ENCODE measurements at places on chromosomes 1 and 21.

DNA sequence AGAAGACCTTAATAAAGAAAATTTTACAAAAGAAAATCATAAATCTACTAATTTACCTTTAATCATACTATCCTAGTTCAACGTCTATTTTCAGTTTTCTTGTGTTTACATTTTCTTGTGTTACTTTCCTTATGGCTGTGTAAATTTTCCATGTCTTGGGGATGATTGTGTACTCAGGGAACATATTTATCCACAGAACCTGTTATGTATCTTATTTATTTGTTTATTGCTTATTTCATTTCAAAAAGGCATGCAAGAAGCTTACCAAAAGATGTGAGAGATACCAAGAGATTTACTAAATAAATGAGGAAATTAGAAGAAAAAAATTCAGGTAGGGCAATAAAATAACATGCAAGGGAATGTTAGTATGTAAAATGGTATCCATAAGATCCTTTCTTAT lies 22.8 kb downstream of the PBX1 start:
- DNase-seq: no peak

DNA sequence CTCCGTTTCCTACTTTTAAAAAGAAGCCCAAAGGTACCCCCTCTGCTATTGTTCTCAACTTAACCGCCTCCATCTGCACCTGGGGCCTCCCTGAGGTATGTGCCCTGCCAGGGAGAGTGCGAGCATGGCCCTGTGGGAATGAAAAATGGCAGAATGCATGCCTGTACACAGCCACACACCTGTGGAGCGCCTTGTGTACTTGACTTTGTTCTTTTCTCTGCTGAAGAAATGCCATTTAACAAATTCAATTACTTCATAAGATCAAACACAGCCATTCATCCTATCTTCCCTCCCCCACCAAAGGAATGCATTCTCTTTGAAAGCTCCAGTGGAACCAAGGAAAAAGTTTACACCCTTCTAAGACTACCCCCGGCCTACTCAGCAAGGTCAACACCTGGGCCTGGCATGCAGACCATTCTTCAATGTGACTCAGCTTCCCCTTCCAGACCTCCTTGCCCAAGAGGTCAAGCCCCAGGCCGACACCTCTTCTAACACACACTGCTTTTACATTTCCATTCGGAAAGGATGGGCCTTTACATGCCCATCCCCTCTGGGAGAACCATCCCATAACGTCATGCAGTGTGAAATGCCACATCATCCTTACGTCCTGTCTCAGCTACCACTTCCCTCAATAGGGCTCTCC lies 123.7 kb downstream of the SMYD2 start:
- no peak for DNase-seq

DNA sequence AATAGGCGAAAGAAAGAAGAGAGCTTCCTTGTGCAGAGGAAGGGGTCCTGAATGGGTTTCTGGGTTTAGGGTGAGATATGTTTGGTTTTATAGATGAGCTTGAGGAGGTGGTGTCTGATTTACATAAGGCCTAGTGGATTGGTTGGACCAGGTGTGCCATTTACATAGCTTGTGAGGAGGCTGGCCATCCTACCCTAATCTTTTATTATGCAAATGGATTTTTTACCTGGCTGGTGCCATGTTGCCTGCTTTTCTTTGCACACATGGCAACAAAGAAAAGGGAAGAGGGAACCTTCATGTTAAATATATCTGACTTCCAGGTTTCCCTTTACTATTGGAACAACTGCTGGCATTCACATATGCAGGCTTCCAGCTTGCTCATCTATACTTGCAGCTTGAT lies 585.3 kb downstream of the PTPRU start:
- DNase-seq: no peak

DNA sequence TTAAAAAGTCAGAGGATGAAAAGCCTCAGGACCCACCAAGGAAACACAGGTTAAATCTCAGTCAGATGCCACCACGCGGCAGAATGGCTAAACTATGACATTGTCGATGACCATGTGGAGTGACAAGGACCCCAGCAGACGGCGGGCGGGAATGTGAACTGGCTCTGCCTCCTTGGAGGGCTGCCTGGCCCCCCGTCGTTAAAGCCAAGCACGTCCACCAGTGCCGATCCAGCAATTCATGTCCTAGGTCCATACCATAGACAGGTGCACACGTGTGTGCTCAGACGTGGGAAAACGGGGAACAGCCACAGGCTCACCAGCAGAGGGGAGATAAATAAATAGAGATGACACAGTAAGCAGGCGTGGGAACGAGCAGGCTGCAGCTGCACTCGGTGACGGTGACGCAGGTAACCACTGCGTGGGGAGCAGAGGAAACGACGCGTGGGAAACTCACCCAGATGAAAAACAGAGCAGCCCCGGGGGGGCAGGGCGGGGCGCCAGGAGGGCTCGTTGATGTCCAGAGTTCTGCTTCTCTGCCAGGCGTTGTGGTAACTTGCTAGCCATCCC lies 28.3 kb upstream of the PCBP3 start:
- DNase-seq: no peak

DNA sequence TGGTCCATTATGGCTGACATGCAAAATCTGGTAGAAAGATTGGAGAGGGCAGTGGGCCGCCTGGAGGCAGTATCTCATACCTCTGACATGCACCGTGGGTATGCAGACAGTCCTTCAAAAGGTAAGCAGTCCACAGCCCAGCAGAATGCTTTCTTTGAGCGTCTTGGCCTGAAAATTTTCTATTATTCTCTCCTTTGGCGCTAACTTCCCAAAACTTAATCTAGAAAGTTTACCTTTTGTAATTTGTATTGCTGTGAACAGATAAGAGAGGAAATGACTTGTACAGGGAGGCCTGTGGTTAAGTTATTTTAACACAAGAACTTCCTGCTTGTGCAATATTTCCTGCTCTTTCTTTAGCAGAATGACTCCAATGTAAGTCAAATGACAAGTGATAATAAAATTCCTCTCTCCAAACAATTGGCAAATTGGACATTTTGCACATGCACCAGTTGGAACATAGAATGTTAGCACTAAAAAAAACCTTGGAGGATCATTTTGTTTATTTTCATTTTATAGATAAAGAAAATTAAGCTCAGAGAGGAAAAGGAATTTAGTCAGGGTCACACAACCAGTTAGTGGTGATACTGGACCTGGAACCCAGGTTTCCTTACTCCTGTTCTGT lies 18.9 kb downstream of the CAP1 start:
- no peak for DNase-seq

- DNase-seq: no peak
Measured at GRCh38 chr1:164613176-164613575, 54.2 kb downstream of the PBX1 start.

DNA sequence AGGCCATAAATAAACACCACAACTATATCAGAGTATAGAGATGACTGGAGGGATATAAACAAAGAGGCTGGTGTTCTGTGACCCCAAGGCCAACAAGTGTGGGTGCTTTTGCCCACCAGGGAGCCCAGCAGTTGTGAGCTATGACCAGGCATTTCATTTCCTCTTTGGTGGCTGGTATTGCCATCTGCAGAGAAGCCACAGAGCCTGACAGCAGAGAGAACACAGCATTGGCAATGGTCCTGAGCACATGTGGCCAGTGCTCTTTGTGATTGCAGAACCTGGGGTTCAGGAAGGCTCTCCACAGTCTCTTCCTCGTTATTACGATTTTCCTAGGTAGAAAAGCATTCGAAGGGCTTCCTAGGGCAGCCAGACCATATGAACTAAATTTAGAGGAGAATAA lies 112.3 kb downstream of the TM2D1 start:
- DNase-seq: no peak

DNA sequence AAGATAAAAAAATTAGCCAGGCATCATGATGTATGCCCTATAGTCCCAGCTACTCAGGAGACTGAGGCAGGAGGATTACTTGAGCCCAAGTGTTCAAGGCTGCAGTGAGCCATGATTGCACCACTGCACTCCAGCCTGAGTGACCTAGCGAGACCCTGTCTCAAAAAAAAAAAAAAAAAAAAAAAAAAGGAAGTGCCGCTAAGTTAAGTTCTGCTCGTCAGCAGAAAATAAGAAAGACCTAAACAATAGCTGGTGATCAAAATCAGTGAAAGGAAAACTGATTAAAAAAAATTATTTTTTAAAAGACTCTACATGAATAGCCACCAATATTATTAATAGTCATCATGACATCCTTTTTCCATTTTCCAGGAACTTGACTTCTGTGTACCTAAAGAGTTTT lies 44.2 kb upstream of the MTR start:
- DNase-seq: no peak

DNA sequence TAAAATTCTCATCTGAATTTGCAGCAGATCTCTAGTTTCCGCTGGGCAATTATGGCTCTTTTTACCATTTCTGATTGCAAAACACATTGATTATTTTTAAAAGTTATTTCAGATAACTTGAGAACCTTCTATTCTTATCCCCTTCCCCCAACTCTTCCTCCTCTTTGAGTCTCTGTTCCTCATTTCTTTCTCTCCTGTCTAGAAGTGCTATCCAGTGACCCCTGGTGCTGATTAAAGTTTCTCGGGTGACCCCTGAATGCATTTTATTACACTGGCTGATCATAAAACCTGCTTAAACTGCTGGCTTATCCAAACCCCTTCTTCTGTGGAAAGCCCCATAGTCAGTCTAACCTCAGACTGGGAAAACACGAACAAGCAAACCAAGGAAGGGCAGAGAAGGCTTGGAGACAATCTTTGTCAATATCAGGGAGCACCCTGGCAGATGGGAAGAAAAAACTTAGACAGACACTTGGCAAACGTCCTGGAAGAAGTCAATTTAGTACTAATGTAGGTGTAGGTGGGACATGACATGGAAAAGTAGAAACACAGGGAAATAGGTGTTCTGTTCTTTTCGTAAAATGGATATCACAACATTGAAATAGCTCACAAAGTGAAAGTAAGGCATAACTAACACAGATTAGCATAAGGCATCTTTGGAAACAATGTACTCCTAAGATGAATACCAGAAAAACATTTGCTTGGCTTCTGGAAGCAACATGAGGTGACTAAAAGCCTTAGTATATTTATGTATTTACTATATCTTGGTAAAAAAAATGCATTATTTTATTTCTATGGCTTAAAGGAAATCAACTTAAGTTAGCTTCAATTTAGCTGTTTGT lies 61.4 kb downstream of the GORAB start:
- DNase-seq: no peak

- no peak for DNase-seq
Measured at GRCh38 chr1:21324368-21325141, 34.3 kb upstream of the ECE1 start.

GRCh38 chr1:89611721-89612120 lies 21.2 kb upstream of the LRRC8C start:
- no peak for DNase-seq

DNA sequence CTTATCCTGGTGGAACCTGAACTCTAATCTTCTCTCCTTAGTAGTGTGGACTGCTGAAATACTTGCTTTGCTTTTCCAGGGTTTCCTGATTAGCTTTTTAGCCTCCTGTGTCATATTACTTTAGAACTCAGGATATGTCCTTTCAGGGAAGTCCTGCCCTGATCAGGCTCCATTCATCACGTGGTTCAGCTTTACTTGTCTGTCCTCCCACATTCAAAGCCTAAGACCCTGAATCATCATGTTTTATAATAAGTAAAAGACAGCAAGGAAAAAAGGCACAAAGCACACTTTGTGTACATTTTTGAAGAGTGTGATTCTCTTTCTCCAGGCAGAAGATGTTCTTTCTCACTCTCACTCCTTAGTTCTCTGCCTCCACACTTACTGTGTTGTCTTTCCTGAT lies 70.6 kb downstream of the PATJ start:
- DNase-seq: no peak

GRCh38 chr1:113874012-113874879 lies 2.7 kb upstream of the PTPN22 start:
- no peak for DNase-seq

DNA sequence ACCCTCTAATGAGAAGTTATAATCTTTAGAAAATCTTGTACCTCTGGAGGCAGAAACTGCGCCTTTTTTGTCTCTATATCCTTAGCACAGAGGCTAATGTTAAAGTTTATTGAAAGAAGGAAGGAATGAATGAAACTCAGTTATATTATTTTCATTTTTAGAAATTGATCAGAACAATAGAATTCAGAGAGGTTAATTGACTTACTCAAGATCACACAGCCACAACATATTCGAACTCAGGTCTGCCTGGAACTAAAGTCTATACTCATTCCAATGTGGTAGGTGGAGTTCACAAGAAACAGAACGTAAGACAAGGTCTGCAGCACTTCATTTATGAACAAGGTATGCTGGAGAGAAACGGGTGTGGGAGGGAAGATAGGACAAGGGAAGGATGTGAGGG lies 23.0 kb upstream of the ITPKB start:
- no peak for DNase-seq

DNA sequence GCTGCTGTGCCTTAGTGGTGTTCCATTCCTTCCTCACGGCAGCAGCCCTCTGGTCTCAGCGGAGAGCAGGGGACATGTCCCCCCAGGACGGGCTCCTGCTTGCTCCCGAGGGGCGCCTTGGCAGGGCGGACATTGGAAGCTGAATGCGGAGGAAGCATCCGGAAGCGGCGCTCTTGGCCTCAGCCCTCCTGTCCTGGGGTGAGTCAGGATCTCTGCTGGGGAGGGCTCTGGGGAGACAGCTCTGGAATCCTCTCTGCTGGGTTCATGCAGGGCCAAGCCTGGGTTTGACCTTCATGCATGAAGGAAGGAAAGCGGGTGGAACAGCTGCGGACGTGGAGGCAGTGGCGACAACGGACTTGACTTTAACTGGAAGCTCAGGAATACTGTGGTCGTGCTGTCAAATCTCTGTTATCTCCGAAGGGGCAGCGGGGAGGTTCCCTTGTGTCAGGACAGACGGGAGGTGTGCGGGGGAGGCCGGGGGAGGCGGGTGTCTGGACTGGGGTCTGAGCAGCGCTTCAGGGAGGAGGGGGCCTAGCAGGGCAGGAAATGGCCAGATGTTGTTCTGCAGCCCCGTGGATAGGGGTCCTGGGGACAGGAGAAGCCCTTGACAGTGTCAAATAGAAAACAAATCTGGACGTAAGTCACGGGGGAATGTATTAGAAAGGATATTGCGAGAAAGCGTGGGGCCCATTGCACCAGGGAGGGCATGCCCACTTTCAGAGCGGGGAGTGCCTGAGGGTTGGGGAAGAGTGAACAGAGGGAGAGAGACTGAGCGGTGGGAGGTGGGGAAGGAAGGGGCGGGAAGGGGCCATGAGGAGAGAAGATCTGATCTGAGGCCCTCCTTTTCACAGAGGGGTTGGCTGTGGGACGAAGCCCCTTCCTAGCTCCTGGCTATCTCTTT lies 26.6 kb downstream of the CRYAA start:
- DNase-seq: no peak

DNA sequence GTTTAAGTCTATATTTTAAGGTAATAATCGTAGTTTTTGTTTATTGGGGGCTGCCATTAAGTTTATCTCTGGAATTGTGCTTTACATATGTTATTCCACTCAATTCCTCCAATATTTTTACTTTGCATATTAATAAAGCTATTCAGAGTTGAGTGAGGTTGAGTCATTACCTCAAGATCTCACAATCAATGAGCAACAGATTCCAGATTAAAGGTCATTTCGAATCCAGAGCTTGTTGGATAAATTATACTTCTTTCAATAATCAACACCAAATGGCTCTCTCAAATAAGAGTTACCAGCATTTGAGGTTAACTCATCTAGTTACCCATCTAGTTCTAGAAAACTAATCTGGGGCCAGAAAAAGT lies 16.7 kb downstream of the RGS4 start:
- DNase-seq: no peak
